ENCODE measurements at places on chromosomes 1 and 21.

DNA sequence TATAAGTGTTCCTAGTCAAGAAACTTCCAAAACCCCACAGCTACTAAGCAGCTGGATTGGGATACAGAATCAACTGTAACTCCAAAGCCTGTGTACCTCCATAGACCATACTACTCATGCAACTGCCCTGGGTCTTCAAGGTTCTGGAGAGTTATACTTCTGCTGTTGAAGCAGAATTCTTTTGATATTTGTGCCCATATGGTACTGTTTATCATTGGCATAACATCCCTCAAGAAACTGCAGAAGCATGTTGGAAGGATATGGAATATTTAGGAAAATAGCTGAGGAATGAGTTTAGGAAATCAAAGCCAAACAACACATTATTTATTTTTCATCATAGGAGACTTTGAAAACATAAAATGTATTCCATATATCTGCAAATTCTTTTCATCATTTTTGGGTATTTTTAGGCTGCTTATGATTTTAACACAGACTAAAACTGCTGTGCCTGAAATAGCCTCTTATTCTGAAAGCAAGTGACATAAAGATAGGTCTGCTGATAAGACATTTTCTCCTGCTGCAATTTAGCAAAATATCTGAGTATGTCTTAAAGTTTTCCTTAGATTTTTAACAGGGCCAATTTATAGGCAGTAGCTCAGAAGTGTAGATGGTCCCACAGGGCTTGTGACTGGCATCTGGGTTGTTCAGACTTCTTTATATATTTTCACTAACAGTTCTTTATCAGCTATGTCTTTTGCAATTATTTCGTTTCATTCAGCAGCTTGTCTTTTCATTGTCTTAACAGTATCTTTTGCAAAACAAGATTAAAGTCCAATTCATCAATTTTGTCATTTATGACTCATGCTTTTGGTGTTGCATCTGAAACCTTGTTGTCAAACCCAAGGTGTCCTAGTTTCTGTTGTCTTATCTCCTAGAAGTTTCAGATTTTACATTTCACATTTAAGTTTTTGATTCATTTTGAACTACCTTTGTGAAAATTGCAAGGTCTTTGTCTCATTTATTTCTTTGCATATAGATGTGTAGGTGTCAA is 41.1 kb upstream of the ZNF124 start:
- no peak for DNase-seq

DNA sequence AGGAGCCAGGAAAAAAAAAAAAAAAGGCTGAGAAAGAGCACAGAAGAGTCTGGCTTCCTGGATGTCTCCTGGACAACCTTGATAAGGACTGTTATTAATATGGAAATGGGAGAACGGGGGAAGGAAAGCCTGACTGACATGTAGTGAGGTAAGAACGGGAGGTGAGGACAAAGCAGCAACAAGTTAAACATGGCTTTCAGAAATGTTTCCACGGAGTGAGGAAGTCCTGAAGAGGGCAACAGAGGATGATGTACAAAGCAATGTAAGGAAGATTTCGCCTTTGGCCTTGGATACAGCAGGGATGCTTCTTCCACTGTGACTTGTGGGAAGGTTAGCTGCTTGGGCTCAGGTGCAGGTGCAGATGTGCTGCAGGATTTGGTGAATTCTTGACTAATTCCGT is 11.9 kb upstream of the NIBAN1 start:
- no peak for DNase-seq

GRCh38 chr1:155170806-155171205 is 2.3 kb downstream of the KRTCAP2 start:
- DNase-seq, result peak; percentile 5

- DNase-seq, result no peak
These were observed 19.5 kb upstream of the PUM1 start for GRCh38 chr1:31084782-31085569.

DNA sequence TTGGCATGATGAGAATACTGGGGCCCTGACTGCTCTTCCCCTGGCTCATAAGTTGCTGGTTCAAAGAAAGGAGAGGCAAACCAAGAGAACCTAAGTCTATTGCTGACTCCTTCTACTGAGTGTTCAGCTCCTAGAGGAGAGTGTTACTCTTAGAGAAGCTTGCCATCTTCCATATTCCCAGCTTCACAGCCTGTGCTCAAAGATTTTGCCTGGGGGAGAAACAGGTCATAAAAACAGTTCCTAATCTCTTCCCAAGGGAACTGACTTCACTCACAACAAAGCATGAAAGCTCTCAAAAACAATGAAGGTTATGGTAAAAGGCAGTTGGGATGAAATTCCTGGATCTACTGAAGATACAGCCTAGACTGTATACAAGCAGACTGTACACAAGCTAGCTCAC is 37.1 kb downstream of the LRRC40 start:
- no peak for DNase-seq

DNA sequence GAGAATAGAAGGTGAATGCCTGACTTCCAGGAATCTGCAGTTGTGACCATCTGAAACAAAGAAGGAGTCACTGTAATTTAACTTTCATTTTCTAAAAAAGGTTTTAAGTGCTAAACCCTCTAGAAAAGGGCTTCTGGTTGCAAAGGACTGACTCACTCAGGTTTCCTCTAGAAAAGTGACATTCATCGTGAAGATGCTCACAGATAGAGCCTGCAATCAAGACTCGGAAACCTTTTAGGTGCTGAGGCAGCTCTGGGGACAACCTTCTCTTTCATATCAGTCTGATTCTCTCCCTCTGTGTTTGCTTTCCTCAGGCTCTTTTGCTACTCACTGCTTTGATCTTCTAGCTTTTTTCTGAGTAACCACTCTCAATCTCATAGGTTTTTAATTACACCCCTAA is 8.2 kb downstream of the BCL9 start:
- DNase-seq, result no peak

DNA sequence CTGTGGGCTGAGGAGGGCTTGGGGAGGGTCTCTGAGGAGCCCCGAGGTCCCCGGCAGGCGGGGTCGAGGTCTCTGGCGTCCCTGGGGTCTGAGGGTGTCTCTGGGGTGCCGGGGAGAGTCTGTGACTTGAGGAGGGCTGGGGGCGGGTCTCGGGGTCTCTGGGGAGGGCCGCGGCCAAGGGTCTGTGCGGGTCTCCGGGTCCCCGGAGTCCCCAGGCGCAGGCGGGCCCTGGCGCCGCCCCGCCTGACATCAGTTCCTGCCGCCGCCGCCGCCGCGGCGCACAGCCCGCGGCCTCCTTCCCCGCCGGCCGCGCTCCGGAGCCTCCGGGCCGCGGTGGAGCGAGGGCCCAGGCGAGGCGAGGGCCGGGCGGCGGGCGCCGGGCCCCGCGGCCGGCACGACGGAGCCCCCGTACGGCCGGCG is at the start of gene PLEKHM2:
Gene PLEKHM2 (plus strand): TSS at position 279 of the 420 bp plus-strand sequence. CDS start 239 bp downstream, outside the sequence.
- DNase-seq, result peak; percentile 71

GRCh38 chr1:83559129-83559840 is 439.6 kb downstream of the TTLL7 start:
- DNase-seq, result no peak

GRCh38 chr1:201575912-201576311 is 37.0 kb downstream of the NAV1 start:
- no peak for DNase-seq

- no peak for DNase-seq
These were observed 43.5 kb downstream of the GBP6 start for GRCh38 chr1:89407360-89407759.

GRCh38 chr1:212044851-212045250 is 9.3 kb downstream of the DTL start:
- peak; percentile 55 for DNase-seq

DNA sequence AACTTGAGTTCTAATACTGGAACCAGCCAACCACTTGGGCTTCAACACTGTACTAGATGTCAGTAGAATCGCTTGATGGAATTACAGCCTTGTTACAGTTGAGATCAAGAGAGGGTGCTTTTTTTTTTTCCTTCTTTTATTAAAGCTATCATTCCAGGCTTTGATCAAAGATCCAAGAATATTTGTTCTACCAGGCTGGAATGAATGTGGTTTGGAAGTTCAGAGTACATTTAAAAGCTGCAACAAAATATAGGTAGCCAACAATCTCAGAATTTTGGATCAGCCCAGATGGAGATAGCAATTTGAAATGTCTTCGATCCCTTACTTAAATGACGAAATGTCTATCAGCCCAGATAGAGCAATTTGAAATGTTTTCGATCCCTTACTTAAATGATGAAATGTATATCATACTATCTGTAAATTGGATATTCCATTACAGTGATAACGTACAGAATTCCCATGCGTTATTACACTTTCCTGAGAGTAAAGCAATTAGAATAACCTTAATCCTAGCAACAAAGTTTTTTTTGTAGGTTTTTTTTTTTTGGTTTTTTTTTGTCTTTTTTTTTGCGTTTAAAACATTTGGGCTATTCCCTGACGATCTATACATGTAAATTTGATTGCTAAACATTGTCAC is 3.6 kb downstream of the ZNF281 start:
- DNase-seq, result no peak

DNA sequence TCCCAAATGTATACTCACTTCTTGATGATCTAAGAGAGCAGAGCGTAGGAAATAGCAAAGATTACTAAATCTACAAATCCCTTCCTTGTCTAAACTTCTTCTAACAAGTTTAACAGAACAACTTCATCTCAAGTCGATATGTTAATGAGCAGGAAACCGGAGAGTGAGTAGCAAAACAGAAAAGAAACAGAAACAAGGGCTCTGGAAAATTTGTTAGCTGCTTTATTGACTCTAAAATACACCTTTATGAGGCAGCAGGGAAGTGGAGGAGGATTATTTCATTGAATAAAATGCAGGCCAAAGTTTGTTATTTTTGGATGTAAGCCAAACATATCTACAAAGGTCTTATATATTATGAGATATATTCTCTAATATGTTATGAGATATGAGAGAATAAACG is 192.4 kb downstream of the LRRIQ3 start:
- no peak for DNase-seq

DNA sequence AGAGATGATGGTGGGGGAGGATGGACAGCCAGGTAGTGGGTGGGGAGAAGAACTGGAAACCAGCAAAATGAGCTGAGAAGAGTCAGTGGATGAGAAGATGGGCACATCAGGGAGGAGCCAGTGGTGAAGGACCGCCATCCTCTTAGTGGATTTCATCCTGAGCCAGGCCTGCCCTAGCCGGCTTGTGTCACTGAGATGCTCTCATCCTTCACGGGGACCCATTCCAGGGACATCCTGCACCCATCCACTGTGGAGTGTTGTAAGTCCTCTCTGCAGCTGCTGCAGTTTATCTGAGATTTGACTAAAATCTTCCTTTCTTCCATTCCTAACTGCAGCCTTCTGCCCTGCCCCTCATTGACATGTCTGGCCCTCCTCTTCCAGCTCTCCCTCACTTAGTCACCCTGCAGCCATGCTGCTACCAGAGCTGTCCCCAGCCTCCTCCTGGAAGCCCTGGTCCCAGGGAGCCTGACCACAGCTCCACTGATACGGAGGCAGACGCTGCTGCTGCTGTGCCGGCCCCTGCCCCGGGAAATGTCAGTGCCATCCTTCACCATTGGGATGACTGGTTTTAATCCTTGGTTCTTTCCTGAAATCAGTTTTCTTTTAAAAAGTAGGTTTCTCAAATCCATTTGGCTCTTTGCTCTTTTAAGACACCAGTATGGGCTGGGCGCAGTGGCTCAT is 33.2 kb downstream of the STUM start:
- no peak for DNase-seq

DNA sequence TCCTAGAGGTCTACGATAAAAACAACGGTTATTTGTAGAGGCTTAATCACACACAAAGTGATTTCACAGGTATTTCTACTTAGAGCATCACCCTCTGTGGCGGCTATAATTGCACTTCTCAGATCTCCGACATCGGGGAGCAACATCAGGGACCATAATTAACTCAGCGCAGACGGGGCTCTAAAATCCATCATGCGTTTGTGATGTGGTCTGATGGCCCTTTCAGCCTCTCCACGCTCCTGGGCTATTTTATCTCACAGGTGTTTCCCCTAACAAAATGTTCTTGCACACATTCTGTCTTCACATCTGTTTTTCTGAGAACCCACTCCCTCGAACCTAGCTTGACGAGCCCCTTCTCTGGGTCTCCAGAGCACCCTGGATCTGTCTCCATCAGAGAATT is 146.3 kb upstream of the DUSP10 start:
- DNase-seq, result no peak

GRCh38 chr1:94863919-94864318 is 43.8 kb downstream of the SLC44A3 start:
- no peak for DNase-seq

- DNase-seq, result peak; percentile 66
These were observed 471.8 kb upstream of the RUNX1 start for GRCh38 chr21:35520856-35521255.

DNA sequence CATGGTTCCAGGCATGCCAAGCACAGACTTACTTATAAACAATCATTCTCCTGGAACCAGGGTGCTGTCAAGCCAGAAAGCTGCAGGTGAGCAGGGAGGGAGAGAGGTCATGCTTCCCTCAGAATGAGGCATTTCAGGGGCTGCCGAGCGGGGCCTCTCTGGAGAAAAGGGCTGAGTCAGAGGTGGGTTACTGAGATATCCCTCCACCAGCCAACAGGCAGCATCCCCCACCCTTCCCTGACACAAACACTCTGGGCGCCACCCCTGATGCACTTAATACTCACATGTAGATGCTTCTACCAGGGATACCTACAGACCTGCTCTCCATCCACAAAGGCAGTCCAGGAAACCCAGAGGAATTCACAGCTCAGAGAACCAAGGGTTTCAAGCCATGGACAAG is 13.1 kb downstream of the STK40 start:
- DNase-seq, result peak; percentile 62

DNA sequence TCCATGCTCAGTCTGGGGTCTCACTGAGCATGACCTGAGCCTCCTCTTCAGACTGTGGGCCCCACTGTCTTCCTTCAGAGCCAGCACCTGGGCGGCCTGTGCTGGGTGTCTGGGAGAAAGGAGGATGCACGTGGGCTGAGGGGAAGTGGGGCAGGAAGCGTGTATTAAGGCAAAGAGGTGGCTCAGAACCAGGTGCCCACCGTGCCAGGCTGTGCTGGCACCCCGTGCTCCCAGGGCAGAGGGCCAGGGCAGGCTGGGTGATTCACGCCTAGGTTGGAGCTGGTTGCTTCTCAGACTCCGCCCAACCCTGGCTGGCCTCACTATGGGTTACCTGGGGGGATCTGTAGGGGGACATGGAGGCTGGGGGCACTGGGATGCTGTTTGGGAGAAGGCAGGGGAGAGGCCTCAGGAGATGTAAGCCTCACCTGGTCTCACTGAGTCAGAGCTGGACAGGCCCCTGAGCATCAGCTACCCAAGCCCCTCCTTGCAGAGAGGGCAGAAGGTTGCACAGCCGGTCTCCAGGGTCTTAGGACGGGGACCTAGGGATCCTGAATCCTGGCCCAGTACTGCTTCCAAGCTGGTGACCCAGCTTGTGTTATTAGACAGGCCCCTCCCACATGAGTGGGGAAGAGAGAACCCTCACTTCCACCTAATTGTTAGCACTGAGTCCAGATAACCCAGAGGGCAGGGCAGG is 18.6 kb upstream of the PADI1 start:
- peak; percentile 31 for DNase-seq

- DNase-seq, result peak; percentile 82
These were observed 144.4 kb upstream of the ZNF644 start for GRCh38 chr1:91166106-91166712.

GRCh38 chr1:99534638-99534930 is 111.3 kb upstream of the PALMD start:
- DNase-seq, result no peak

Measured in endodermal cell (in vitro differentiated cells).